ENCODE measurements at places on chromosomes 1 and 21. TPM values are rescaled to one million over a fixed set of nuclear protein-coding genes. Genes with fewer than 3 reads are reported as not detected.
A peak's percentile ranks its signal among the peaks of the same experiment; 100 is the strongest.

DNA sequence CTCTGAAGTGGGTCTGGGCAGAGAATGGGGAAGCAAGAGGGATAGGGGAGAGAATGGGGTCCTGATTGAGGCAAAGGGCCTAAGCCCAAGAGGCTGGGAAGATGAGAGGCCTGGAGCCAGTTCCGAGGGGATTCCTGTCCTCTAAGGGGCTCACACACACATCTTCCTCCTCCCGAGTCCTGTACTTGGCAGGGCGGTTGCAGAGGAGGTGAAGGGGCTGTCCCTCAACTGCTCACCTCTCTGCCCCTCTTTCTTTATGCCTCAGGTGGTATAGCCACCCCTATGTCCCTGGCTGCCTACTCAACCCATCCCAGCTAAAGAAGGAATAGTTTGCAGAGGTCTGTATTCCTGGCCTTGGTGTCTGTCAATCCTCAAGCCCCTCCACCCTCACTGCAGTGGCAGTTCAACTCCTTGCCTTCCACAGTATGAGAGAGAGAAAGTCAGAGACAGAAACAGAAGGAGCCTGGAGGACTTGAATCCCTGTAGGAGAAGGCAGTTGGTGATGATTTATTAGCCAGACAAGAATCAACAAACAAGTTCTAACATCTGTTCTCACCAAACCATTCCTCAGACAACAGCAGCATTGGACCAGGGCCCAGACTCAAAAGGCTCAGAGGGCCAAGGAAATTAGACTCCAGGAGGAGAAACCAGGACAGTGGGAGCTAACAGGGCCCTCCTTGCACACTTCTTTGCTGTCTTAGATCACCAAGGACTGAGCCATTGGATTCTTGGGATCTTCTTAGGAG is 10.7 kb downstream of the SH2D2A start:
- no peak for DNase-seq
- H3K4me3 ChIP-seq: no peak overlapping the region

The NOS1AP gene
- total RNA-seq: not detected

GRCh38 chr1:29711582-29712283 is 475.4 kb downstream of the PTPRU start:
- H3K27me3 ChIP-seq: no peaks in the 10 kb centered on the region
- H3K27ac ChIP-seq: peak overlapping the region; percentile 85
- peak overlapping the region; percentile 28 for H3K4me3 ChIP-seq
- peaks cover 58% of the 10 kb centered on the region for H3K4me1 ChIP-seq

- H3K4me1 ChIP-seq: no peaks in the 10 kb centered on the region
- H3K4me3 ChIP-seq: no peak overlapping the region
- peaks cover 1% of the 10 kb centered on the region for H3K27me3 ChIP-seq
- no peaks in the 10 kb centered on the region for H3K36me3 ChIP-seq
These were observed 277.6 kb downstream of the PLPP3 start for GRCh38 chr1:56301791-56302190.

The RIMKLA gene
- 5.5 TPM for total RNA-seq

- no peaks in the 10 kb centered on the region for H3K4me1 ChIP-seq
- H3K27me3 ChIP-seq: no peaks in the 10 kb centered on the region
- no peak overlapping the region for H3K27ac ChIP-seq
These were observed 59.0 kb upstream of the HUNK start for GRCh38 chr21:31813862-31814261.

DNA sequence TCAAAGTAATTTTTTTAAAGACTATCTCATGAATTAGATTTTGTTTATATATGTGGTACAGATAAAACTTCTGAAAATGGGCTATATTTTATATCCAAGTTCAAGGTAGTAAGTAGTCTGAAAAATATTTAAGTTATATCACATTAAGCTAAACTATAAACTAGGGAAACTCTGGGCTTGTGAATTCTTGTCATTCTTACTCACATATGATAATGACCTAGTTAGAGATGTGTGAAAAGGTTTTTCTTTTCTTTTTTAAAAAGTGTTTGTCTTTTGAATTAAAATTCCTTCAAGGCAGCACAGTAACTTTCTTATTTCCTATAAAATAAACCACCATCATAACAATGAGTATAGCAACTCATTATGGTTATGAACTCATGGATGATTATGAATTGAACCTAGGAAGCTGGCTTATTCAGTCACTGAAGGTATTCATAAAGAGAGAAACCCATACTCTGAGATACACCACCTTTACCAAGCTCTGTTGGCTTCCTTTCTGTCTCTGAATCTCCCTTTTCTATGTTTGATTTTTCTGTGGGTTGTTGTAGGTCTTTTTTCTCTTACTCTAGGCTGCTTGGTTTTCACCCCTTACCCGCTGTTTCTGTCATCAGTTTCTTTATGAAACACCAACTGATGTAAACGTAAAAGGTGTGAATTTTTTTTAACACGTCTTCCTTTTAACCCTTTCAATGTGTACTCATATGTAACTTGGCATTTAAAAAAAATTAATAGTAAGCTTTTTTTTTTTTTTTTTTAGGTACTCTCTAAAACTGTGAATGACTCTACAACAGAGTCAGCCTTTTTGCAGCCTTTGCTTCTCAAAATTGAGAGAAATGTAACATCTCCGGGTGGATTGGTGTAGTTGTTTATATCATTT is 25.2 kb downstream of the IL12RB2 start:
- H3K27me3 ChIP-seq: no peaks in the 10 kb centered on the region
- peak overlapping the region; percentile 85 for H3K27ac ChIP-seq
- H3K4me3 ChIP-seq: peak overlapping the region; percentile 74
- peaks cover 87% of the 10 kb centered on the region for H3K36me3 ChIP-seq
- DNase-seq: peak; percentile 86

DNA sequence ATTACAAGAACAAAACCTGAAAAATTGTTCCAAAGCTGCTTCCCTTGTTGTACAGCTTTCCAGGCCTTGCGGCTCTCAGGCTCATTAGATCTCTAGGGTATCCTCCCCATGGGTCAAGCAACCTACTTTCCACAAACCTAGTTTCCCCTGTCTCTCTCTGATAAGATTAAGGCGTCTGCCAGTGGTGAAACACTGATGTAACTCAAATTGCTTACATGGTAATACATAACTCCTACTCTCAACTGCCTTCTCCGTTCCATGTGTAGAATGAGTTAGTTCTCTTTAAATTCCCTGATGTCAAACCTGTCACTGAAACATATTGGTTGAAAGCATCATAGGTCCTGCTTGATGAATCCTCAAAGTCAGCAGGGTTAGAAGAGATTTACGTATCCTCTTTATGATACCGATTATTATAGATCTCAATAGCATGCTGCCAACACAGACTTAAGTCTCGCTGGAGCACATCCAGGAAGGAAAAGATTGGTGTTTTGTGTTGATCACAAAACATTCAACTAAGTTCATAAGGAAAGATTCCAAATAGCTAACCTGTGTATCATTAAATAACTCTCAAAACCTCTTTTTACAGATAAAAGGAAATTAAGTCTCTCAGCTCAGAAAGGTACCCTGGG is 10.6 kb downstream of the PPP1R15B start:
- H3K27me3 ChIP-seq: no peaks in the 10 kb centered on the region
- DNase-seq: no peak
- no peak overlapping the region for H3K27ac ChIP-seq

DNA sequence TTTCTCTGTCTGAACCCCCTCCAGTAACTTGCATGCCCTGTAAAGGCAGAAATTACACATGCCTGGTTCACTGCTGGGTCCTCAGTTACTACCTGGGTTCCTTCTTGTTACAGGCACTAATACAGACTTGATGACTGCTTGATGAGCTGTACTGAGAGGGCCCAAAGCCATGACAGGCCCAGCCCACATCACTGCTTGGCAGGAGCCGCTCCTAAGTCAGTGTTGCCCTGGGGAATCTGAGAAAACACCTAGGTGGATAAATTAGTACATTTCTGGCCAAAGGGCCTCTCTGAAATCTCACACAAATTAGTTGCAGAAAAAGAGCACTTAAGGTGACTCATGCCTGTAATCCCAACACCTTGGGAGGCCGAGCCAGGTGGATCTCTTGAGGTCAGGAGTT is 37.8 kb upstream of the IRF2BP2 start:
- no peak overlapping the region for H3K27ac ChIP-seq
- no peak overlapping the region for H3K4me3 ChIP-seq
- H3K27me3 ChIP-seq: no peaks in the 10 kb centered on the region
- H3K4me1 ChIP-seq: no peaks in the 10 kb centered on the region
- H3K36me3 ChIP-seq: peaks cover 2% of the 10 kb centered on the region
- DNase-seq: no peak

- H3K27me3 ChIP-seq: no peaks in the 10 kb centered on the region
- DNase-seq: peak; percentile 59
- H3K36me3 ChIP-seq: peaks cover 30% of the 10 kb centered on the region
- peaks cover 56% of the 10 kb centered on the region for H3K4me1 ChIP-seq
- H3K4me3 ChIP-seq: peak overlapping the region; percentile 21
- H3K27ac ChIP-seq: peak overlapping the region; percentile 54
These were observed 2.9 kb upstream of the LRRC8C start for GRCh38 chr1:89630048-89630447.

GRCh38 chr1:157878059-157878458 is 36.5 kb upstream of the CD5L start:
- no peak for DNase-seq
- H3K36me3 ChIP-seq: no peaks in the 10 kb centered on the region
- H3K27me3 ChIP-seq: peaks cover 2% of the 10 kb centered on the region
- no peak overlapping the region for H3K27ac ChIP-seq

GRCh38 chr21:45421071-45421845 is 16.3 kb downstream of the COL18A1 start:
- H3K36me3 ChIP-seq: no peaks in the 10 kb centered on the region
- H3K27ac ChIP-seq: no peak overlapping the region
- H3K27me3 ChIP-seq: no peaks in the 10 kb centered on the region
- H3K4me3 ChIP-seq: no peak overlapping the region
- H3K4me1 ChIP-seq: no peaks in the 10 kb centered on the region
- DNase-seq: no peak

GRCh38 chr1:221015159-221015790 is 136.0 kb downstream of the HLX start:
- no peaks in the 10 kb centered on the region for H3K36me3 ChIP-seq
- no peaks in the 10 kb centered on the region for H3K27me3 ChIP-seq
- H3K4me3 ChIP-seq: no peak overlapping the region
- no peaks in the 10 kb centered on the region for H3K4me1 ChIP-seq
- no peak overlapping the region for H3K27ac ChIP-seq

GRCh38 chr21:30434033-30434631 is 4.1 kb downstream of the KRTAP13-4 start:
- no peak overlapping the region for H3K4me3 ChIP-seq
- DNase-seq: peak; percentile 71
- H3K4me1 ChIP-seq: no peaks in the 10 kb centered on the region
- H3K36me3 ChIP-seq: no peaks in the 10 kb centered on the region
- H3K27ac ChIP-seq: no peak overlapping the region
- peaks cover 3% of the 10 kb centered on the region for H3K27me3 ChIP-seq

- H3K36me3 ChIP-seq: peaks cover 9% of the 10 kb centered on the region
- no peak for DNase-seq
- no peak overlapping the region for H3K4me3 ChIP-seq
- no peaks in the 10 kb centered on the region for H3K27me3 ChIP-seq
- H3K4me1 ChIP-seq: peaks cover 8% of the 10 kb centered on the region
These were observed 97.6 kb downstream of the TOMM20 start for GRCh38 chr1:235030919-235031596.

DNA sequence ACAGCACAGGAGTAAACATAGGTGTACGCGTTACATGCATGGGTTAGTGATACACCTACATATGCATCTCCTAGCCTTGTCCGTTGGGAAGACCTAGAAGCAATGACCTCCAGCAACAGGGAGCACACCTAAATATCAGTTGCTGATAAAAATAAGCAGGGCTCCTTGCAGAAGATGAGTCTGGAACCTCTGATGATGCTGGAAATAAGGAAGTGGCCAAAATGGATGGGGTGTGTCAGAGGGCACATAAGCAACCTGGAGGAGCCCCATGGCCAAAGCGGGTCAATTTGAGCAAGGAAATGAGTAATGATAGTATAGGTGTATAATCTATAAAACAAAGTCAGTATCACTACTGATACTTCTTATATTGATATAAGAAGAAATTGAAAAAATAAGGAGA is 13.7 kb downstream of the ADARB1 start:
- H3K27ac ChIP-seq: no peak overlapping the region
- no peak for DNase-seq
- H3K4me1 ChIP-seq: peaks cover 59% of the 10 kb centered on the region
- H3K27me3 ChIP-seq: no peaks in the 10 kb centered on the region
- H3K4me3 ChIP-seq: no peak overlapping the region
- peaks cover 5% of the 10 kb centered on the region for H3K36me3 ChIP-seq

The OR2L3 gene
- total RNA-seq: not detected

DNA sequence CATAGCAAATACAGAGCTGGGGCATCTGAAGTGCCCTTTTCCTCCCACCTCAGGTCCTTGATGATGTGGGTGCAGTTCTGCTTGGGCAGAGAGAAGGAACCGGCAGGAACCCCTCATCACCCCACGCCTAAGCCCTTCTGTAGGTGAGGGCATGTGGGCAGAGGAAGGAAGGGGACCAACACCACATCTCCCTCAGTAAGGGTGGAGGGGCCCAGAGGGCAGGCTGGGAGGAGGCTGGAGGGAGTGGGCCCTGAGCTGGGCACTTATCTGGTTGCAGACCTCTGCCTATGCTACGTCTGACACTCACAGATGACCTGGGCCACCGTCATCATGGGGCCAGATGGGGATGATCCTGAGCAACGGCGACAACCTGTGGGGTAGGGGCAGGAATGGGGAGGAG is 11.0 kb downstream of the ZNF687 start:
- peaks cover 3% of the 10 kb centered on the region for H3K4me1 ChIP-seq
- H3K36me3 ChIP-seq: peaks cover 50% of the 10 kb centered on the region
- DNase-seq: no peak
- no peak overlapping the region for H3K4me3 ChIP-seq
- no peaks in the 10 kb centered on the region for H3K27me3 ChIP-seq

DNA sequence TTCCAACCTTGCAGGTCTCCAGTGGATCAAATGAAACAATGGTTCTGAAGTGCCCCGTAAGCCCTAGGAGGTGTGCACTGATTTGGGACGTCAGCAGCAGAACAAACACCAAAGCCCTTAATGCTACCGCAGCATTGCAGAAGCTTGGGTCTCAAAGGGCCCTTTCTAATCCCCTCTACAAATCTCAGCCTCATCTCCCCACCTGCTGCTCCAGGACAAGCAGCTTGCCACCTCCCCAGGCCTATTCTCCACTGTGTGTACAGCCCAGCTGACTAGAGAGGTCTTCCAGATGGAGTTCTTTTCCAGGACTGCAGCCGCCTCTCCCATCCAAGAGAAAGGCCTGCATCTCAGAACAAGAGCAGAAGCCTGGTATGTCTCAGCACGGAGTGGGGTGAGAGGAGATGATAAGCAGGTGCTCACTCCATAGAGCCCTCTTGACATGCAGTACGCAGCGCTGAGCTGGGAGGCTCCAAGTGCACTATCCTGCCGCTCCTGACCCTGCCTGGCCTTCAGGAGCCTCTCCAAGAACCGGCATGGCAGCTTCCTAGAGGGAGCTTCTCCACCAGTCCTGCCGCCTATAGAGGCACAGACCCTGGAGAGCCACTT is 46.3 kb downstream of the MRPL37 start:
- H3K27ac ChIP-seq: peak overlapping the region; percentile 65
- no peak for DNase-seq
- H3K36me3 ChIP-seq: peaks cover 23% of the 10 kb centered on the region
- no peak overlapping the region for H3K4me3 ChIP-seq
- H3K4me1 ChIP-seq: peaks cover 4% of the 10 kb centered on the region

The PCAT6 gene
- total RNA-seq: 1.4 TPM

The GPR25 gene
- not detected for total RNA-seq
